Left cardiac atrium (tissue), 4 donors: ENCODE measurements at places on chromosomes 11 and 22. TPM values are rescaled to one million over a fixed set of nuclear protein-coding genes. Genes with fewer than 3 reads are reported as not detected.

OR8A1 gene
- not detected for total RNA-seq

OR52E8 gene
- total RNA-seq: not detected

C11orf16 gene
- not detected for total RNA-seq

OR2D2 gene
- not detected for total RNA-seq

SLC22A8 gene
- total RNA-seq: not detected

DNA sequence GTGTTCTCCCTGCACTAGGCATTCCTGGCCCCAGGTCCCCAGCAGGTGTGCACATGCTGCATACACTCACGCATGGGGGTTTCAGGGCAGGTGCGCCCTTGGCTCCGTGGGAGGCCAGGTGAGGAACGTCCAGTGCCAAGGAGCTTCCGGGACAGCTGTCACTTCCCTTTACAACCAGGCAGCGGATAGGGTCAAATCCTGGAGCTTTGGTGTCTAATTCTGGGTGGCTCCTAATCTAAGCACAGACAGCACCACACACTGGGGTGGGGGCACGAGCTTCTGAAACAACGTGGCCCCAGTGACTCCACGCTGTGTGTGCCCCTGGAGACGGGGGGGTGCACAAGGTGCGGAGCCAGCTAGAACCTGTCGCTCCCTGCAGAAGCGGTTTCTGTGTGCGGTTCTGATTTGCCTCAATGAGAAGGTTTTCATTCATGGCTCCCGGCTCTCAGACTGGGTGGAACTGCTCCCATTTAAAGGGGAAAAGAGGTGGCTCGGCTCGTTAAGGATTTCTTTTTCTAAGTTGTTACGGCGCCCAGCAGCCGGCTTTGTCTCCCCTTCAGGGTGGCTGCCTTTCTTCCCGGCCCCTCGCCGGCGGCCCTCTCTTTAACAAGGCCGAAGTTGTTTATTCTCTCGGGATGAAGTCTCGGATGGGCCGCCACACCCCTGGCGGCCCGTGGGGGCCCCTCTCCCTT, 5.0 kb downstream of the CCND1 start:
- no peak for DNase-seq

DNA sequence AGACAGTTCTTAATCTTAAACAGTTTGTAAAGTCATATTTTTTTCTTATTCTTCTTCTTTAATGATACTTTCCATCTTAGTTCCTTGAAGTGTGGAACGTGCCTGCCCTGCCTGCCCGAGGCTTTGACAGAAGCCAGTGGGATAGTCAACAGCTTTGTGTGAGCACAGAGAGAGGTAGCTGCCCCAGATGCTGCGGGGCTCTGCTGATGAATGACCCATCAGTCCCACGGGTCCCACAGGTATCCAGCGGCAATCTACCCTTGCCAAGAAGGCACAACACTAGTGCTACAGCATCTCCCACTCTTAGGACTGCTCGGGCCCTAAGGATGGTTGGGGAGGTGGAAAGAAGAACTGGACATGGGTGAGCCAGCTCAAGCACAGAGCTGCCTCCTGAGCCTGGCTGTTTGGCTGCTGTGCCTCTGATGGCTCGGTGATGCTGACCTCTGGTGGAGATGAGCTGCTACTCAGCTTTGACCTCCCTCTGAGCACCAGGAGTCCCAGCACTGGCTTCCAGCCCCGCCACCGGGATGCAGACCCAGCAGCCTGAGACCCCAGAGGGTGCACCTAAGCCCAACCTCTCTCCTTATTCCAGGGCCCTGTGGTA, 11.8 kb upstream of the APLNR start:
- DNase-seq: peak; percentile 73

DNA sequence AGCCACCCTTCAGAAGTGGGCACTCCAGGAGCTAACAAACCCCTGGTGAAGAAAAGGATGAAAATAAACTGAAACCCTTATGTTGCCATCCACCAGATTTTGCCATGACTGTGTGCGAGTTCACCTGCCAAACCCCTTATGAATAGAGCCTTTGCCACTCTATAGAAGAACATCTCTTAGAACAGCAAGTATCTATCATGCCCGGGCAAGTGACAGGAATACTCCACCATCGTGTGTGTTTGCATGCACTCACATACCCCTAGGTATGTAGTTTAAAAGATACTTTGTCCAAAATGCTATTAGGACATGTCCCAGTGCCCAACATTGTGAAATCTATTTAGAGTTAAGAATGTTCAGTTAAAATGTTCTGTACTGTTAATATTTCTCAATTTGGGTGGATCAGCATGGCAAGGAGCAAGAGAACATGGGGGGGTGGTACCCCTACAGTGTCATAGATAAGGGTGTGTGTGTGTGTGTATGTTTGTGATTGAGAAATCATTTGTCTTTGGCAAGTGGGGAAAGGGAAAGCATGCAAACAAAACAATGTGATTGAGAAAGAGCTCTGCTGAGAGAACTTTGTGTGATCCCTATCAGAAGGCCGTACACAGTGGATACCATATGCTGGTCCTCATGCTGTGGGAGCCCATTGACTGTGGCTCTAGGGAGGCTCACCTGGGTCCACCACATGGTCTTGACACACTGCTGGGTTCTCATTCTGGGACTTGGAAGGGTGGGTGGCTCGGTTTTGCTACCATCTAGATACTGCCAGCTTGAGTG, 94.9 kb downstream of the ZBTB16 start:
- DNase-seq: no peak

GRCh38 chr22:49107561-49107960, 720.1 kb downstream of the BRD1 start:
- DNase-seq: no peak

DNA sequence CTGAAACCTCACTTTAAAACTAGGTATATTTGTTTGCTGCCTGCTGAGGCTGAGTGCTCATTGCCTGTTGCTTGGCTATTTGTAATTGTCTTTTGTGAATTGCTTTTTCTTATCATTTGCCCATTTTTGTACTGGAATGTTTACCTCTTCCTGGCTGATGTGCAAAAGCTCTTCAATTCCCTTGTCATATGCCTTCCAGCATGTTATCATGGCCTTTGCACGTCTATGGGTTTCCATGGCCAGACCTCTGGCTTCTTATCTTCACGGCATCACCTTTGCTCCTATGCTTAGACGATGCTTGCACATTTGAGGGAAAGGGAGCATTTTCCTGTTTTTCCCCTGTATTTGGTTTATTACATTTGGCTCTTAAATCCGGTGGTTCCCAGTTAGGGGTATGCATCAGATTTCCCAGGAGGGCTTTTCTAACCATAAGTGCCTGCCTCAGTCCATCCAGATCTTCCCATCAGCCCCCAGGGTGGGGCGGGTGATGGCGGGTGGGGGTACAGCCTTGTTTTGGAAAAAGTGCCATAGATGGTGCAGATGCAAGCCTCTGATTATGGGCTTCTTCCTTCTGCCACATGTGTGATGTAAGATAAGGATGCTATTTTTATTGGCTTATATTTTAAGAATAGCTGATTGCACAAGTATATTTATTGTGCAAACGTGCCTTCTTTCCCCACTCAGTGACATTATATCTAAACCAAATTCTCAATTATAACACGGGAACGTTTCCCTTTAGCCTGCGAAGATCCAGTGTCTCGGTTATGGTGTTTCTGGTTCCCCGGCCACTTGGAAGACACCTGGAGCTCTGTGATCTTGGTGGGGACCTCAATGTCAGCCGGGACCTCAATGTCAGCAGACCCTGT, 70.6 kb upstream of the SEPTIN5 start:
- DNase-seq: no peak

GRCh38 chr22:23803001-23803819, 16.4 kb downstream of the SMARCB1 start:
- DNase-seq: no peak

GRCh38 chr11:68012843-68013610, 2.9 kb downstream of the ALDH3B1 start:
- no peak for DNase-seq

- no peak for DNase-seq
Observed at GRCh38 chr11:110850846-110851245, 138.6 kb upstream of the ARHGAP20 start.

DNA sequence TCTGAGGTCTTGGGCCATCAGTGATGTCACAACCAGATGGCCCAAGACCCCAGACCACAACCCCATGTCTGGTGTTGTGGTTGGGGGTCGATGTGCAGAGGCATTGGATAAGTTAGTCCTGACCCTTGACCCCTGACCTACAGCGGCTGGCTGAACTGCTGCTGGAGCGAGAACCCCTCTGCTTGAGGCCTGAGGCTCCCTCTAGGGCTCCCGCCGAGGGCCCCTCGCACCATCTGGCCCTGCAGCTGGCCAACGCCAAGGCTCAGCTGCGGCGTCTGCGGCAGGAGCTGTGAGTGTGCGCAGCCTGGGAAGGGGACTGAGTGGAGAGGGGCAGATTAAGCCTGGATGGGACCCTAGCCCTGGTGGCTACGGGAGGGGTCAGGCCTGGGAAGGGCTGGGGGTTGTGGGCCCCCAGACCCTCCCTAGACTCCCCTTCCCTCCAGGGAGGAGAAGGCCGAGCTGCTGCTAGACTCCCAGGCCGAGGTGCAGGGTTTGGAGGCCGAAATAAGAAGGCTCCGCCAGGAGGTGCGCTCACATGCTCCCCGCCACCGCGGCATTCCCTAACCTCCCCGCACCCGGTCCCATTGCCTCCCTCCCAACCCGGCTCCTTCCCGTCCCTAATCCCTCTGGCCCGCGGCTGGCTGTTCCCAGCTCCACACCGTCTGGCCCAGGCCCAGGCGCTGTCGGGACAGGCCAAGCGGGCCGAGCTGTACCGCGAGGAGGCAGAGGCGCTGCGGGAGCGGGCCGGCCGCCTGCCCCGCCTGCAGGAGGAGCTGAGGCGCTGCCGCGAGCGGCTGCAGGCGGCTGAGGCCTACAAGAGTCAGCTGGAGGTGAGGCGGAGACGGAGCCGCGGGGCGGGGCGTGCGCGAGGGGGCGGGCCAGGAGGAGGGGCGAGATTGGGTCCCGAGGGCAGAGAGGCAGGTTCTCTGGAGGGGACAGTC, 2.1 kb downstream of the CCDC88B start:
- peak; percentile 89 for DNase-seq

DNA sequence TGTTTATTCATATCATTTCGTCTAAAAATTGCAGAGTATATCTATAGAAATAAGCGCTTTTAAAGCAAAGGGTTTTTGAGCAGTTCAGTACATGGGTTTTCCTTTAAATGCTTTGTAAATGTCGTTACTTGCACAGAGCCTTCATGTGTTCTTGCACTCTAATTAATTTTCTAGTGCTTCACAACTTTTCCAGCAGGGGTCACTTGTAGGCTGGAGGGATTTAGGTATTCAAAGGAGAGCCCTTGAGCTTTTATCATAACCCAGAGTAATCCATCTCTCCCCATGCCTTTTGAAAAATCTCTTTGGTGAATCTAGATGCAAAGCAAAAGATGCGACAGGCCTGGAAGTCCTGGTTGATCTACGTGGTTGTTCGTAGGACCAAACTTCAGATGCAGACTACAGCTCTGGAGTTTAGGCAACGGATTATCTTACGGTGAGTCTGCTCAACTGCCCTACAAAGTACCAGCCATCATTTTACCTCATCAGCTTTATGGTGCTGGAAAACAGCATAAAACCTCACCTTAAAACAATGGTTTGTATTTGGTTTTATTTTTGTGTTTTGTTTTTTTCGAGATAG, 60.4 kb downstream of the SFI1 start:
- DNase-seq: no peak
